ENCODE measurements at places on chromosomes 3 and 15. TPM values are rescaled to one million over a fixed set of nuclear protein-coding genes. Genes with fewer than 3 reads are reported as not detected.
A peak's percentile ranks its signal among the peaks of the same experiment; 100 is the strongest.

DNA sequence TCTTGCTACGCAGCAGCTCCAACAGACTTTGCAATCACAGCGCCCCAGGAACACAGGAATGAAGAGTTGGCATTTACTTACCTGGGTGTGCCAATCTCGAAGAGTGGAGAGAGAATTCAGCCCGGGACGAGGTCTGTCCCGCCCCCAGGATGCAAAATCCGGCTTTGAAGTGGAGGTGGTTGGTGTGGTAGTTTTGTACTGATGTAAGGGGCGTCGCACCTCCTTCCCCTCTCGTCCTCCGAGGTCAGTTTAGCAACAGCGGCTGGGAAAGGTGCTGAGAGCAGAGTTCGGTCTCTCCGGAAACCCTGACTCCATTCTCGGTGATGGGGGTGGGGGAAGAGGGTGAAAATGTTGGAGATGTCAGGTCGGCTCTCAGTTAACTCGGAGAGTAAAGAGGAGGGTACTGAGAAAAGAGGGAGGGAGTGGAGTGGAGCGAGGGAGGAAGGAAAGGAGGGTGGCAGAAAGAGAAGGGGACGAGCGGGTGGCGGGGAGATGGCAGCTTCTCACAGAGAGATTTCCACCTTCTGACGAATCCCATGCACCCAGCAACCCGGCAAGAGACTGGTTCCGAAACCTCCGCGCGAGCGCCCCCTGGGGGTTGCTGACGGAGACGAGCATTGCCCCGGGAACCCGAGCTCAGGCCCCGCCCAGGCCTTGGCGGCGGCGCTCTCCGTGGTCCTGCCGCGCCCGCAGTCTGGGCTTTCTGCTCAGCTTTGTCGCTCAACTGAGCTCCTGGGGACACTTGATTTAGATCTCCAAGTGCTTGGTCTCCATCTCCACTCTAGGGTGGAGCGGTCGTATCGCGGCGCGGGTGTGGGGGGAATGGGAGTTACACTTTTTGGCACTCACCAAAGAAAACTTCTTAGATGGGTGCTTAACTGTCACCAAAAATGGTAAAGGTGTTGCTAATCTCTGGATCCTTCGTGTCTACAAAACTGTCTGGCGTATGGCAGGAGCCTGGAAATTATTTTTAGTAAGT is at the start of gene CPNE4:
CPNE4 (minus strand) TSS at position 529 of the 979 bp plus-strand sequence.
- peak; percentile 79 for DNase-seq

DNA sequence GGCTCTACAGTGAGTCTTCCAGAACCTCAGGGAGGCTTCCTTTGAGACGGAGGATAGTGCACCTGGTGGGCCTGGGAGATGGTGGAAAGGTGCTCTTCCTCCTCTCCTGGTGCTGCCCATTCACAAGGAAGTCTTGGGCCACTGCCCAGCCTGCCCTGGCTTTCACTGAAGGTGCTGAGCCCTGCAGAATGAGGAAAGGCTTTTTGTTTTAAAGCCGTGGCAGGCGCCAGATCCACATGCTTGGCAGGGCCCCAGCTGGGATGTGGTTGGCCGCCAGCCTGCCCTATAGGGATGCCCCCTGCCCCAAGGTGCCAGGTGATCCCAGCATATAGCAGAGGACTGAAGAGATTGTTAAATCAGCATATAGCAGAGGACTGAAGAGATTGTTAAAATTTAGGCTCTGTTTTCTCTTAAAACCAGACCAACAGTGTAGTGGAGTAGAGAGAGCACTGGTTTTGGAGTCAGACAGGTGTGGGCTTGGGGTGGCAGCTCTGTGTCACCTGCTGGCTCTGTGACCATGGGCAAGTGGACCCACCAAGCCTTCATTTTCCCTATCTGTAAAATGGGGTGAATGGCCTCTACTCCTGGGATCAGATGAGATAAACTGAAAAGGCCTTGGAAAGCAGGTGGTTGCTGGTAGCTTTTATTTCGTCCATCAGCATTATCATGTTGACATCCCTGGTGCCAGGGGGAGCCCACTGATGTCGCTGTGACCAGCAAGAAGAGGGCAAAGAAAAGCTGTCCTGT is 53.3 kb downstream of the SLC6A6 start:
- no peak for DNase-seq

GRCh38 chr3:39753391-39753790 is 56.0 kb upstream of the MYRIP start:
- DNase-seq = no peak

GRCh38 chr3:190381441-190381840 is 6.5 kb upstream of the CLDN16 start:
- DNase-seq = no peak

Gene GMPPB
- 50.4 TPM for total RNA-seq

GRCh38 chr3:186094271-186094670 is 14.6 kb downstream of the ETV5 start:
- DNase-seq = no peak

Gene CDCP1
- 17.7 TPM for total RNA-seq

GRCh38 chr3:157033001-157033400 is 126.9 kb downstream of the CCNL1 start:
- no peak for DNase-seq

- no peak for DNase-seq
Observed at GRCh38 chr3:134976948-134977347, 181.9 kb downstream of the EPHB1 start.

DNA sequence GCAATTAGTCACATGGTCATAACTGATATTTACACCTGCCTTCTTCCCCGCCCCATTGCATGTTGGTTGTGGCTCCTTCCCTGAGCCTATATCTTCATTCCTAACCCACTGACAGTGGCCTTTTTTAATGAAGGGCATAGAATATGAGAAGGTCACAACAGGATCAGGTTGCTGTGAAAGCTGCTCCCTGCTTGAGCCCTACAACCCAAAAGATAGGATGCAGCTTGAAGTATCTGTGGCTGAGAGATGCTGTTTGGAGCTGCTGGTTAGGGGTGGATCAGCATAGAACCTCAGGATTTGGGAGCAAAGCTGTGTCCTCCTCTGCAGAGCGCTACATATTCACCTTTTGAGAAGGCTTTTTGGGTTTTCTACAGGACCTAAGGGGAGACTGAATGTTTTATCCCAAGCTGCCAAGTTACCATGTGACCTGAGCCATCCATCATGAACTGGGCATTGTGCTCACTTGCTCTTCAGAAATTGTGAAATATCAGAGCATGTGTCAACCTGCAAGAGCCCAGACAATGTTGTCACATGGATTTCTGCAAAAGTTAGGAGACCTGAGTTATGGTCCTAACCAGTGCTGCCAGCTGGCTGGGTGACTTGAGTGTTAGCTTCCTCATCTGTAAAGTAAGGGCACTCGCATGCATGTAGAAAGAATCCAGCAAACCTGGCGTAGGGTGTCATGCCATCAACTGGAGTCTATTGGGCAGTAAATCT is 49.8 kb upstream of the ARL8B start:
- DNase-seq = no peak

GRCh38 chr3:8777201-8777977 is 8.0 kb upstream of the OXTR start:
- no peak for DNase-seq

- DNase-seq = no peak
Observed at GRCh38 chr3:177781686-177782161, 584.4 kb upstream of the TBL1XR1 start.

DNA sequence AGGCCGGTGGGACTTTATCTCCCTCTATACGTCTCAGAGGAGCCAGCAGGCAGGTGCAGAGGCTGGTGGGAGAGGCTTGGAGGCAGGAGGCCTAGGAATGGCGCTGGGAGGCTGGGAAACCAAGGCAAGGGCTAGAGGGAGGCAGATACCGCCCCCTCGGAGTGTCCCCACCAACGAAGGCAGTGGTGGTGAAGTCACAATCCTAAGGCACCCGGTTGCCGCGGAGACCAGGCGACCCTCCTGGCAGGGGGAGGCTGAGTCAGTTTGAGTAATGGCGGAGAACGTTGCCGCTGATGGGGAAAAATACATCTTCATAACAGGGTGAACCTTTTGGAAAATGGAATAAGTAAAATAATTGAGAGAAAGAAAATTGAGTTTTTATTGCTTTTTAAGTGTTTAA is 29.9 kb upstream of the CACNA2D2 start:
- no peak for DNase-seq

- DNase-seq = no peak
Observed at GRCh38 chr15:37594417-37594816, 340.0 kb upstream of the TMCO5A start.

Gene SHC4
- total RNA-seq = 0.66 TPM

DNA sequence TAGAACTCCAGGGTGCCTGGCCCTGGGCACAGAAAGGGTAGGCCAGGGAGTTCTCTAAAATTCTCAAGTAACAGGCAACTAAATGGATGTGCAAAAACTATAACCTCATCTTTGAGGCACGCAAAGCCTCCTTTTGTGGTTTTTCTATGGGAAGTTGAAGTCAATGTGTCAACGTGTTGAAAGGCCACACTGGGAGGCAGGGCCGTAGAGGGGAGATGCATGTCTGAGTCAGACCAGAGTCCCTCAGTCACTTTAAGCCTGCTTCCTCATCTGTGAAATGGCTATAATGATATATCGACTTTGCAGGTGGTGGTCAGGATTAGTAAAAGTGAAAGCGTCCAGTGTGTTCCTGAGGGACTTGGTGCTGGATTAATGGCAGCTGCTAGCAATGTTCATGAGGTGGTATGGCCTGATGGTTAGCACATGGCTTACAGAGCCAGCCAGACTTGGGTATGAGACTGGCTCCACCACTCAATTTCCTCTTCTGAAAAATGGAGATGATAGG is 17.0 kb downstream of the TGM5 start:
- peak; percentile 51 for DNase-seq

DNA sequence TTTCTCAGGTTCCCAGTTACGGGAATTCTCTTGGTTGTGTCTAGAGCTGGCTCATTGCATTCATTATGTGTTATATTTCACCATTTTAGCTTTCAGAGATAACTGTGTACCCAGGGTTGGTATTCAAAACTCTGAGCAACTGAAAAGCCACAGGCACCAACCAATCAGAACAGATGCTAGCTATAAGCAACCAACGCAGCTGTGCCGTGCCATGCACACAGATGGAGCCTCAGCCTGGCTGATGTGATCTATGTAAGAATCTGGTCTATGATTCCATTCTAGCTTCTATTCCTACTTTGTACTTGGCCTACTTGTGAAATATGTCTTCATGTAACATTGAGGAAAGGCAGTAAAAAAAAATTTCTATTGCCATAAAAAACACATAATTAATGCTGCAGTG is 95.0 kb upstream of the CCDC80 start:
- DNase-seq = no peak

DNA sequence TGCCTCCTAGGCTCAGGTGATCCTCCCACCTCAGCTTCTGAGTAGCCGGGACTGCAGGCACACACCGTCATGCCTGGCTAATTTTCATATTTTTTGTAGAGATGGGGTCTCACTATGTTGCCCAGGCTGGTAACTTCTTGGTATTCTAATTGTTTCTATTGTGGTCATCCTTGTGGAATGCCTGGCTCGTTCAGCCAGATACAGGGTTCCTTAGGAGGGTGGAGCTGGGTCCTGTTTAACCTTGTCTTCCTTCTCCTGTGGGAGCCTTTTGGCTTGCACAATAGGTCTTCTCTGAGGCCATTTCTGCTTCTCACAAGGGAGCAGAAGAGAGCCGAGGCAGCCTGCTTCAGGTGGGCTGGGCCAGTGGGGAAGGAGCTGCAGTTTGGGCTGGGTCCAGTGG is 15.7 kb downstream of the PLEKHO2 start:
- DNase-seq = no peak

- DNase-seq = no peak
Observed at GRCh38 chr15:30923429-30923828, 19.7 kb downstream of the FAN1 start.

GRCh38 chr3:130929804-130930203 is 35.9 kb downstream of the ATP2C1 start:
- no peak for DNase-seq

DNA sequence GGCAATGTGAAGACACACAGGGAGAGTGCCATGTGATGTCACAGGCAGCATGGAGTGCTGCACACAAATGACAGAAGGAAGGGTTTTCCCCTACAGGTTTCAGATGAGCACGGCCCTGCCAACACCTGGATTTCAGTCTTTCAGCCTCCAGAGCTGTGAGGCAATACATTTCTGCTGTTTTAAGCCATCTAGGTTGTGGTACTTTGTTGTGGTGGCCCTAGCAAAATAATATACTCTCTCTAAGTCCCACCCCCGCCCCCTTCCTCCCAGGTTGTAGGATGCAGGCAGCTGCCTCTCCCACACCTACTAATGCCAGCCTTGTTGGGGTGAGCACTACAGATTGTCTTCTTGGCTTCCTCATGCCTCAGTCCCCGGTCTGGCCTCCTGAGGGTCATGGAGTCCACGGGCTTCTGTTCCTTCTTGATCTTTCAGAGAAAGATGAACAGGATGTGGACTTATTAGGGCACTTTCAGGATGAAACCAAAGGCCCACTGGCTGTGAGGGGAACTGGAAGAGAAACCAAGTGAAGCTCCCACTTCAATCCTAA is 180.0 kb downstream of the CD47 start:
- DNase-seq = no peak

DNA sequence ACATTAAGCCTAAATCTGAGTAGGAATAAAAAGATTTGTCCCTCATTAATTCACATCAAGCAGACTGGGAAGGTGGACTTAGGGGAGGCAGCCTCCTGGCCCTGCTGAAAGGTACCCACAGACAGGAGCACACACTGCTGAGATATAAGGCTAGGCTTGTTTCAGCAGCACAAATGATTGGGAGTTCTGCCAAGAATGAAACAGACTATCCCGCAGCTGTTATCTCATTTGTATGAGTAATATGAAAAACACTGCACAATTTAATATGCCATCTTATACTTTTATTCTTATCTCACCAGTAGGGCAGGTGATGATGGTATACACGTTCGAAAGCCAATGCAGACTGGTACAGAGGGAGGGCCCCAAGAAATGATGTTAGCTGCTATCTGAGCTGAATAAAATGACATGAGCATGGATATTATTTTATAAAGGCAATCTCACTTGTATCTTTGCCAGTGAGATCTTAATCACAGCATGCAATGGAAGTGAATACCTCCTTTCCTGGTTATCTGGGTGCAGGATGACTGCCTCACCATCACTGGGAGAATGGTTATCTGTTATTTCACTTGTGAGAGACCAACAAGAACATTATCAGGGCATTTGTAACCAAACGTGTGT is 258.7 kb upstream of the PPP2R3A start:
- DNase-seq = no peak

DNA sequence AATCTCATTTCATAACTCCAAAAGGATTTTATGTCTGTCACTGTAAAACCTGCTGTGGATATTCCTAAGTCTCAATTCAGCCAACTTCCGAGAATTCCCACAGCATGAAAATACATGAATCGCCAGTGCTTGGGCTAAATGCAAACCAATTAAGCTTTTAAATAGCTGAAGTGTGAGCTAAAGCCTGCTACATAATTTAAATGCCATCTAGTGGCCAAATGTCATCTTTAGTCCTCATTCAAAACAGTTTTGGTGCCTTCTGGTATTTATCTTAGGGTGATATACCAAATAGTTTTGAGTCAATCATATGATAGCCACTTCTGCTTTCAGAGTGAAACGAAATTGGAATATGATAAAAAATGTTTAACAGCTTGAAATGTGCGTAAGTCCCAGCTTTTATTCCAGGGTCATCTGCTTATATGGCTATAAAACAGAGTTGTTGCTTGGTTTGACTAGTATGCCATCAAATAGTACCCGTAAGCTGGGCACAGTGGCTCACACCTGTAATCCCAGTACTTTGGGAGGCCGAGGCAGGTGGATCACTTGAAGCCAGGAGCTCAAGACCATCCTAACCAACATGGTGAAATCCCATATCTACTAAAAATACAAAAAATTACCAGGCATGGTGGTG is 41.8 kb upstream of the CCNL1 start:
- DNase-seq = no peak

Gene CLDN18
- total RNA-seq = not detected

Data from activated CD8-positive, alpha-beta T cell treated with anti-CD3 and anti-CD28 coated beads, Interleukin-2, amount 10 ng/mL, durations not matched to agents 7 days and 5 days (primary cell).